ENCODE measurements at places on chromosomes 2 and 18. TPM values are rescaled to one million over a fixed set of nuclear protein-coding genes. Genes with fewer than 3 reads are reported as not detected.

Gene SDC1
- total RNA-seq = 144 TPM

Gene SH2D6
- 0.66 TPM for total RNA-seq

Gene MREG
- 3.9 TPM for total RNA-seq

Gene LRP1B
- total RNA-seq = 0.01 TPM

Gene PARD6G
- total RNA-seq = 1.8 TPM

Gene TCF23
- total RNA-seq = not detected

Gene POTEC
- not detected for total RNA-seq

Gene LIMS3
- total RNA-seq = not detected

Gene METAP1D
- total RNA-seq = 2.5 TPM

Gene CETN1
- total RNA-seq = not detected

Gene GBX2
- total RNA-seq = 2.9 TPM
